Stimulated activated CD8-positive, alpha-beta memory T cell treated with anti-CD3 and anti-CD28 coated beads, Interleukin-7, amount 100 ng/mL, for 48 hours (primary cell): ENCODE measurements at places on chromosomes 6 and 20.

DNA sequence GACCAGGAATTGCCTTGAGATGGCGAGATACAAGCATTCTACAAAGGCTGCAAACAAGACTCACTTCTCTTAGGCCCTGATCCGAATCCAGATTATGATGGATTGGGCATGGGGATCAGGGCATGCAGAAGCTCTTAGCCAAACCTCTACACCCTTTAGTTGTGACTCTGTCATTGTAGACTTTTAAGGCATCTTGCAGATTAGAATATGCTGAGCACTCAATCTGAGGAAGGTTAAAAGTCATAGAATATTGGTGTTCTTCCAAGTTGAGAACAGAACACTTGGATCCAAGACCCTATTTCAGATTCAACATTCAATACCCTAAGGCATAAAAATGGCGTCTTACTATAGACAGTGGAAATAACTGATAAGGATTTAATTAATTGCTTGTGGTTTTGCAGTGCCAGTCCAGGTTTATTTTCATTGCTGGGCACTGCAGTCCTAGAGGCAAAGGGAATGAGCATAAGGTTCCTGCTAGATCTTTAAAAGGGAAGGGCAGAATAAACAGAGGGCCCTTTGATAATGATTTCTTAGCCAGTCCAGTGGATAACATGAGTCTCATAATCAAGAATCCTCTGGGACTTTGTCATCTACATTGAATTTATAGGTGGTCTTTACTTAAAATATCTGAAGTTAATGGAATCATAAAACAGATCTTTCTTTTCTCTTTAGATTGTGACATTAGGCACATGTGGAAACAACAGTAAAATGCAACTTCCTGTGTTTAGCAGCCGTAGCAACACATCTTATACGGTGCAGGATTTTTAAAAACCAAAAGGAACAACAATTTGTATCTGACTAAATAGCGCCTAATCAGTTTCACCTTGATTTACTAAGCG lies 17.6 kb downstream of the PHACTR2 start:
- DNase-seq, result no peak

DNA sequence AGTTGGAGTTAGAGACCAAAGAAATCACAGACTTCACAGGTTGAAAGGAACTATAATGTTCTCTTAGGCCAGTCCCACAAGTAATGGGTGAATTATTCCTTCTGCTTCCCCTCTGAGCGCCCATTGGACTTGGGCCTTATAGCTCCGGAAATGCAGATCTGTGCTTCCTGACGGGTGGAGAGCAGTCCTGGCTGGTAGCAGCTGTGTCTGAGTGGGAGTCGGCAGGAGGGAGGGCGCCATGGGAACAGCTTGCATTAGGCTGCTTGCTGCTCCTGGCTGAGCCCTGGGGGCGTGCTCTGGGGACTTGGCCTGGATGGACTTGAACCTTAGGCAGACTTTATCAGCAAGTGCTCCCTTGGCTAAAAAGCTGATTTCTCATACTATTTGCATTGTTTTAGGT lies 18.4 kb upstream of the NUP153 start:
- no peak for DNase-seq

DNA sequence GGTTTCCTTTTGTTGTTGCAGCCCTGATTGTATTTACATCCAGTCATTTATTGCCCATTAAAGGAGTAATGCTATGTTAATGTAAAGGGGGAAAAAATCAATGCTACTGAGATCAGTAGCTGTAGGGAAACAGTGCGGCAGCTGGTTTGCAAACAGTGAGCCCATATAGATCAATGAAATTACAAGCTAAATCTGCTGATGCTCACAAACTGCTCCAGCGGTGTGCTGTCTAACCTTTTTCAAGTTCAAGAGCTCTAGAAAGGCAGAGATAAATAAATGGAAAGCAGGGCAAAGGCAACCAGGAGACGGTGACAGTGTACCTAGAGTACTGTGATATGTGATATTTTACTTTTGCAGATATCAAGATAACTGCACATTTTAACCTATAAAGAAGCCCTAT lies 449.0 kb upstream of the MMS22L start:
- DNase-seq, result no peak

- no peak for DNase-seq
Observed at GRCh38 chr6:7267466-7268091, 45.4 kb downstream of the SSR1 start.

DNA sequence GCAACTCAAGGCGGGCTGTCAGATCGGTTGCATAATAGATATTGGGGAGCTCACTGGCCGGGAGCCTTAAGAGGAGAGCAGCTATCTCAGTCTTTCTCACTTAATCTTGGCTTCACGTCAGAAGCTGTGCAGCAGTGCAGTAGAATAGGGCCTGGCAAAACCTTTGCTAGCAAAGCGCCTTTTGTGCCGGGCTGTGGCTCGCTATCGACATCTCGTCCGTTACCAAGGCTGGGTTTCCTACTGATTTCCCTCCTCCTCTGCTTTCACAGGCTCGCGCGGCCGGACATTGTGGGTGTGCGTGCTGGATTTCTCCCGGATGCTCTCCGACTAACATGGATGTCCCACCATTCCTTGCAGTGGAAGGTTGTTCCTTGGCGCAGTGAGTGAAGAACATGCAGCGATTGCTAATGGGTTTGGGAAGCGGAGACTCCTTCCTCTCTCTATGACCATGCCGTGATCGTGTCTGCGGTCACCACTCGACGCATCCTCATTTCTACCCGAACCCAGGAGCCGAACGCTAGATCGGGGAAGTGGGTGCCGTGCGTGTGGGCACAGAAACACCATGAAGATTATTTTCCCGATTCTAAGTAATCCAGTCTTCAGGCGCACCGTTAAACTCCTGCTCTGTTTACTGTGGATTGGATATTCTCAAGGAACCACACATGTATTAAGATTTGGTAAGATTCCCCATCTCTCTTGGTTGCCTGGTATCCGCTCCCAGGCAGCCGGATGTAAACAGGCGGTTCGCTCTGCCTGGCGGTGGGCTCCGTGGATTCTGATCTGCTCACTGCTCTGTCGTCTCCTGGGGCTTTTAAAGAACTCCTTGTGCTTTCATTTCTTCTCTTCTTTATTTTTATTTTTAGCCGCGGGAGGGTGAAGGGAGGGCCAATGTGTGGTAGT lies 5.5 kb downstream of the GRIK2 start:
- DNase-seq, result no peak

GRCh38 chr20:58839474-58839874 lies 11.2 kb downstream of the GNAS-AS1 start:
- DNase-seq, result no peak

DNA sequence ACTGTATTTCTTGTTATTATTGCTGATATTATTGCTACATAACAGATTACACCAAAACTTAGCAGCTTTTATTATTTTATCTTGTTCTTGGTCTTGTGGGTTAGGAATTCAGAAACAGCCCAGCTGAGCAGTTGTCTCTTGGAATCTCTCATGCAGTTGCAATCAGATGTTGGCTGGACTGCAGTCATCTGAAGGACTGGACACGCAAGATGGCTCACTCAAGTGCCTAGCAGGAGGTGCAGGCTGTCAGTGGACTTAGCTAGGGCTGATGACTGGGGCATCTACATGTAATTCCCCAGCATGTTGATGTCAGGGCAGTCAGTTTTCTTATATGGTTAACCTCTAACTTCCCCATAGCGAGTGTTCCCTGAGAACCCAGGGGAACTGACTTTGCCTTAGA lies 128.6 kb upstream of the PLCB4 start:
- no peak for DNase-seq

DNA sequence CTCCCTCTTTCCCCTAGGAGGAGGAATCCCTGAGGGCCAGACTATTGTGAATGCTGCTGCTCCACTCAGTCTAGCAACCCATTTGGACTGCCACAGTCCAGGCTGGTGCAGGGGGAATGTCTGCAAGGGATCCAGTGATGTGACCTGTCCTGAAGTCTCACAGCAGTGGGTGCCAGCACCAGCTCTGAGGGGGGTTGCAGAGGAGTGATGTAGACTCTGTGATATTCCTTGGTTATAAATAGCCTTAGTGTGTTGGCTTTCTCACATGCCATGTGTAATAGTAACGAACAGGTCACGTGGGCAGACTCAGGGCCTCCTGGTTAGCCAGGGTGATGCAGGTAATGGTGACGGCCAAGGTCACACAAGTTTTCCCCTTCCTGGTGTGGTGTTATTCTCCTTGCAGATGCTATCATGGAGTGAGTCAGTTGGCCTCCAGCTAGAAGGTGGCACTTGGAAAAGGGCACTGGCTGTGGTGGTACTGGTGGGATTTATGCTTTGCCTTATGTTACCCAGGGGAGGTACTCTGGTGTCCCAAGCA lies 404.4 kb downstream of the UTRN start:
- no peak for DNase-seq

DNA sequence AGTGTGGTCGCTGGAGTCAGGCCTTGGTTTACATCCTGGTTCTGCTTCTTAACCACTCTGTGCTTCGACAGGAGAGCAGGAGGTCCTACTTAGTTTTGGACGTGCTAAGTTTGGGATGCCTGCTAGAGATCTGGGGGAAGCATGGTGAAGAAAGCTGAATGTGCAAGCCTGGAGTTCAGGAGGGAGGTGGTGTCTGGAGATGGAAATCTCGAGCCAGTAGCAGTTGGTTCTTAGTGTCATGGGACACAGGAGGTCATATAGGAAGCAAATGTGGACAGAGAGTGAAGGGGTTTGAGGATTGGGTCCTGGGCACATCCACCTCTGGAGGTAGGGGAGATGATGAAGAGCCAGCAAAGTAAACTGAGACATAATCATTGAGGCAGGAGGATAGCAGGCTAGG lies 131.4 kb downstream of the SYCP2 start:
- DNase-seq, result no peak

DNA sequence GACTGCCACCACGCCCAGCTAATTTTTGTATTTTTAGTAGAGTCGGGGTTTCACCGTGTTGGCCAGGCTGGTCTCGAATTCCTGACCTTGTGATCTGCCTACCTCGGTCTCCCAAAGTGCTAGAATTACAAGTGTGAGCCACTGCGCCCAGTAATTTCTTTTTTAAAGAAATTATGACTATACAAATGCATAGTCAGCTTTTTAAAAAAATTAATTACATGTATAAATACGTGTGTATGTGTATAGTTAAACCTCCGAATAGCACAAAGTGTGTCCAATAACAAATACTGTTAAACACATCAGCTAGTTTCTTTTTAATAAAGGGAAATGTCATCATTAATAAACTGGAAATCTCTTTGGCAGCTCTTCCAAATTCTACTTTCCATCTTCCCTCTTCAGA lies 135.5 kb upstream of the SALL4 start:
- no peak for DNase-seq

- DNase-seq, result no peak
Observed at GRCh38 chr6:41505122-41506049, 40.8 kb upstream of the FOXP4 start.

- DNase-seq, result no peak
Observed at GRCh38 chr6:89066940-89067646, 13.5 kb upstream of the PNRC1 start.

DNA sequence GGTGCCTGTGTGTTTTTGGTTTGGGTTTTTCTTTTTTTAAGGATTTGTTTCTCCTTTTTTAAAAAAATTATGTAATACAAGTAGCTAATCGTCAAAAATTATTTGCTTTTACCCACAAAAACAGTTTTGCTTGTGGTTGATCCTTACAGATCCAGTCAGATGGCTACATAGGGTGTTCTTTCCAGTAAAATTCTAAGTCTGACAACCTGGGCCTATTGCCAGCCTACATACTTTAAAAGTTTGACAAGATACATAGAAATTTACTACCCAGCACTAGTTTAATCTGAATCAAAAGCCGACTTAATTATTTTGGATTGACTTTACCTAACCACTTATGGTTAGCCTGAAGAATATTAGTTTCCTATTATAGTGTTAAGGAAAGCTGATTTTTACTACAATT lies 2.1 kb upstream of the SOX4 start:
- DNase-seq, result no peak

GRCh38 chr6:79373246-79373645 lies 138.8 kb upstream of the HMGN3 start:
- DNase-seq, result no peak

- no peak for DNase-seq
Observed at GRCh38 chr6:157982102-157982562, 469 bp downstream of the SYNJ2 start.

DNA sequence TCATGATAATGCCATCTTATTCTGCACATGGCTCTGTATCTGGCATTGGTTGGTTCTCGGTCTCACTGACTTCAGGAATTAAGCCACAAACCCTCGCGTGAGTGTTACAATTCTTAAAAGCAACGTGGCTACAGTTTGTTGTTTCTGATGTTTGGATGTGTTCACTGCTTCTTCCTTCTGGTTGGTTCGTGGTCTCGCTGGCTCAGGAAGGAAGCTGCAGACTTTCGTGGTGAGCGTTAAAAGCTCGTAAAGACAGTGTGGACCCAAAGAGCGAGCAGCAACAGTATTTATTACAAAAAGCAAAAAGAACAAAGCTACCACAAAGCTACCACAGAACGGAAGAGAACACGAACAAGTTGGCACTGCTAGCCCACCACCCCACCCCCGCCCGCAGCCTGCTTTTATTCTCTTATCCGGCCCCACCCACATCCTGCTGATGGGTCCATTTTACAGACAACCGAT lies 51.1 kb downstream of the MYLIP start:
- DNase-seq, result no peak

- DNase-seq, result no peak
Observed at GRCh38 chr20:10524643-10525042, 89.5 kb downstream of the SLX4IP start.

- DNase-seq, result no peak
Observed at GRCh38 chr6:106440546-106440945, 80.0 kb downstream of the CRYBG1 start.

- DNase-seq, result no peak
Observed at GRCh38 chr6:144215402-144215931, 65.2 kb downstream of the STX11 start.

DNA sequence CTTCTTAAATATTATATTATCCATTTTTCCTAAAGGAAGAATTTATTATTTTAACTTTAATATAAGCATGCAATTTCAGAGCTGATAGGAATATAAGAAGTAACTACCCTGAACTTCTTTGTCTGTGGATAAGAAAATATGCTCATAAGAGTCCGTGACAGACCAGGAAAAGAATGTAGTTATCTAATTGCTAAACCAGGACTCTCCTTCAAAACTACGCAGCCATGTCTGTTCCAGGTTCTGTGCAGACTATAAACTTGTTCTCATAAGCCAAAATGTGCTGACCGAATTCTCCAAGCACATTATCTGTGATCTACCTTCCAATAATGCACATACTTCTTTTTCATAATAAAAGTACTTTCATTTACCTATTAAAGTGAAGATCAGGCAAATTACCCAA lies 116.5 kb downstream of the TRDN start:
- no peak for DNase-seq

DNA sequence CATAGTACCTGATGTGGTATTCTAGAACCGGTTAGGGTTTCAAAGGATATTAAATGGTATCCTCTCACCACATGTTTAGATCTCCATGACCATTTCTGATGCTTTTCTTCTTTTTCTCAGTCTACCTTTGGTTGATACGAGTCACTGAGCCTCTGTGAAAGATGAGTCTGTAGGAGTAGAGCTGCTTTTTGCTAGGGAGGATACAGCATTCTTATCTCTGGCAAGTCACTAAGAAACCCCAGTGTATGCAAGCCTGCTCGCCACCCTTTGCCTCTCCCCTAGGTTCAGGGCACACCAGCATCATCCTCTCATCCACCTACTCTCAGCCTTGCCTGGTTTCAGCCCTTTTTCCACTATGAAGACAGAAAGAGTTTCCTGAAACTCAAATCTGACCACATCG lies 89.9 kb downstream of the MTFR2 start:
- no peak for DNase-seq
